ENCODE measurements at places on chromosomes 11 and 22. TPM values are rescaled to one million over a fixed set of nuclear protein-coding genes. Genes with fewer than 3 reads are reported as not detected.

RGL4 gene
- total RNA-seq = not detected

TREH gene
- total RNA-seq = not detected

OR10D3 gene
- total RNA-seq = not detected

ISX gene
- not detected for total RNA-seq

KDM4D gene
- 2.1 TPM for total RNA-seq

SYCE3 gene
- not detected for total RNA-seq

SNX19 gene
- 64.0 TPM for total RNA-seq

CD3D gene
- not detected for total RNA-seq

GDPD4 gene
- total RNA-seq = not detected

CTSW gene
- total RNA-seq = not detected

GLYATL2 gene
- total RNA-seq = 1.4 TPM

ART1 gene
- total RNA-seq = not detected

AGBL2 gene
- 0.78 TPM for total RNA-seq

CHRDL2 gene
- not detected for total RNA-seq

CSNK2A3 gene
- total RNA-seq = 1.4 TPM

CHRNA10 gene
- 0.39 TPM for total RNA-seq

CDK2AP2 gene
- 68.4 TPM for total RNA-seq

PRG3 gene
- total RNA-seq = not detected

FBLN1 gene
- total RNA-seq = 113 TPM

SLC1A2 gene
- 0.26 TPM for total RNA-seq

NTM gene
- 61.4 TPM for total RNA-seq

Data from epithelial cell of alveolus of lung (primary cell).